Left hindlimb (tissue), 1 donor: ENCODE measurements at places on chromosomes 1 and 21.

GRCh38 chr1:220341126-220341525, 68.9 kb upstream of the RAB3GAP2 start:
- DNase-seq = no peak

DNA sequence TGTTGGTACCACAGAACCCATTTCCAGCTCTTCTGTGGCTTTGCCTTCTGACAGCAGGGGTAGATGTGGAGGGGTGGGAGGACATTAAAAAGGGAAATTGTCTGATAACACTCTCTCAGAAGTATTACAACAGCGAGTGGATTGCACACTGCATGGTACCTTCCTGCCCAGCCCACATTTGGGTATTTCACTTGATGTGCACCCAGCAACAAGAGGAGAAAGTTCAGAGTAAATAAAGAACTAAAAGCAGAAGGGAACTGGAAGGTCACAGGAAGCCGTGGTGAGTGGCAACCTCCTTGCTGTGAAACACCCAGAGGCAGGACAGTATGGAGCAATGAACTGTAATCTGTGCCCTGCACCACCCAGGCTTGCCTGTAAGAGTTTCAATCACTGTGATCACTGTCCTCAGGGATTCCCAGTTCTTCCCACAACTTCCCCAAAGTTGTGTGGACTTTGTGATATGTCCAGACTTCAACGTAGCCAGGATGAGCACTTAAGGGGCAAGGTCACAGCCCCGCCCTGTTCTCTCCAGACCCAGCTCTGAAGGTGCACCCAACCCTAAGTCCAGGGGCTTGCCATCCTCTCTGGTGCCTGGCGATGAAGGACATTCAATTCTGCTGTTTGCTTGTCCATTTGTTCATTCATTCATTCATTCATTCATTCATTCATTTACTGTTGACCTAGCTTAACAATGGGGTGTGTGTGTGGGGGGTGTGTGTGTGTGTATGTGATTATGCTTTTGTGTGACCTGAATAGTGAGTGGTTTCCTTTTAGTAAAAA, 18.7 kb upstream of the F5 start:
- DNase-seq = no peak

DNA sequence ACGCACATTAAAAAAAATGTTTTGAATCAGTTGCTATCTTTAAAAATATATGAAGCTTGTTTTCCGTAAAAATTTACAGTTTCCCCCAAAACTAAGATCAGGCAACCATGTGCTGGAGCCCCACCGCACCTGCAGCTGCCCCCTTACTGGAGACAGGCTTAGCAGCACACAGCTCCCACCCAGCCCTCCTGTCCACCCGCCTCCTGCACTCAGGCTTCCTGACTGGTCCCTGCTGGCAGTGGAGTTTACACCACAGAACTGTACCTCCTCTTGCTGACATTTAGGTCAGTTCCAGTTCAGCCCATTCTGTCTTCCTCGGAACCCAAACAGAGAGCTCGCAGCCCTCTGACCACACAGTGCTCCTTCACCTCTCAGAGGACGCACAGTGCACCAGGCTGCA, 2.1 kb downstream of the GPR161 start:
- DNase-seq = no peak

DNA sequence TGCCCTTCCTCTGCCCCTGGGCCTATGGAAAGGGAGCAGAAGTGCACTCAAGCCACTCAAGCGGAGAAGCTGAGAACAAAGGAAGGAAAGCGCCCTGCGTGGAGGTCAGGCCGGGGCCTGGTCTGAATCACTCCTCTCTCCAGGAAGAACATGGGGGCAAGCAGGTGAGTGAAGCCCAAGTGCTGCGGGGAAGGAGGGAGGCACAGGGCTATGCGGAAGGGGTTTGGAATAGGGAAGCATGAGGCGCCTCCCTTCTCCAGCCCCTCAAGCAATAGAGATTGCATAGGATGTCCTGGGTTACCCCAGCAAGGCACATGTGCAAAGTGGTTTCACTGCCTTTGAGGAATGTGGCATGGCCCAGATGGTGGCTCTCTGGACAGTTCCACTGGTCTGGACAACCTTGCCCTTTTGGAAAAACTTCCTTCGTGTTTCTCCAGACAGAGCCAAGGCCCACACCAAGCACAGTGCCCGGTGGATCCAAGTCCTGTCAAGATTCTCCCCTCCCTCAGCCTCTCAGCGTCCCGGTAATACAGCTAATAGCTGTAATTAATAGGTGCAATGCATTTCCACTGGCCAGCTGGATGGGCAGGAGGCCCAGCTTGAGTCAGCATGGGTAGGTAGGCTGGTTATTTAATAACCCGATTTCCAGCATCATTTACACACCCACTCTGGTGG, 13.7 kb downstream of the BLACAT1 start:
- DNase-seq = no peak

GRCh38 chr1:44293761-44294315, 61.2 kb downstream of the ERI3 start:
- no peak for DNase-seq

- peak; percentile 78 for DNase-seq
These were observed 85.8 kb downstream of the SYF2 start for GRCh38 chr1:25146451-25146855.

DNA sequence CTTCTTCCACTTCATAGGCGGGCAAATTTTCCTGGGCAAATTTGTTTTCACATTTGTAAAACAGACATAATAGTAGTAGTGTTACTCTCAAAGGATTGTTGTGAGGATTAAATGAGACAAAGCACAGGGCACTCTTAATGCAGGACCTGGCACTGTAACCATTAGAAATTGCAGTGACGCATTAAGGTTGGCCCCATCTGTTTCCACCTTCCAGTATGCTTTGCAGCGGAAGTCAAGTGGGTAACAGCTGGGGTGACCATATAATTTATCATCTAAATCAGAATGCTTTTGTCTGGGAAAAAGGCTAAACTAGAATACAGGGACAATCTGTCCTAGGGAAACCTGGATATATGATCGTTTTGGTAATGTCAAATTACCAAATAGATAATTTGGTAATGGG, 132.5 kb upstream of the CACHD1 start:
- no peak for DNase-seq
